Activated CD8-positive, alpha-beta memory T cell treated with anti-CD3 and anti-CD28 coated beads, Interleukin-2, amount 10 ng/mL, durations not matched to agents 7 days and 5 days (primary cell): ENCODE measurements at places on chromosomes 6 and 20.

GRCh38 chr6:147510929-147511590 lies 2.6 kb downstream of the SAMD5 start:
- DNase-seq: no peak

GRCh38 chr6:129908858-129909257 lies 47.7 kb upstream of the TMEM244 start:
- DNase-seq: no peak

DNA sequence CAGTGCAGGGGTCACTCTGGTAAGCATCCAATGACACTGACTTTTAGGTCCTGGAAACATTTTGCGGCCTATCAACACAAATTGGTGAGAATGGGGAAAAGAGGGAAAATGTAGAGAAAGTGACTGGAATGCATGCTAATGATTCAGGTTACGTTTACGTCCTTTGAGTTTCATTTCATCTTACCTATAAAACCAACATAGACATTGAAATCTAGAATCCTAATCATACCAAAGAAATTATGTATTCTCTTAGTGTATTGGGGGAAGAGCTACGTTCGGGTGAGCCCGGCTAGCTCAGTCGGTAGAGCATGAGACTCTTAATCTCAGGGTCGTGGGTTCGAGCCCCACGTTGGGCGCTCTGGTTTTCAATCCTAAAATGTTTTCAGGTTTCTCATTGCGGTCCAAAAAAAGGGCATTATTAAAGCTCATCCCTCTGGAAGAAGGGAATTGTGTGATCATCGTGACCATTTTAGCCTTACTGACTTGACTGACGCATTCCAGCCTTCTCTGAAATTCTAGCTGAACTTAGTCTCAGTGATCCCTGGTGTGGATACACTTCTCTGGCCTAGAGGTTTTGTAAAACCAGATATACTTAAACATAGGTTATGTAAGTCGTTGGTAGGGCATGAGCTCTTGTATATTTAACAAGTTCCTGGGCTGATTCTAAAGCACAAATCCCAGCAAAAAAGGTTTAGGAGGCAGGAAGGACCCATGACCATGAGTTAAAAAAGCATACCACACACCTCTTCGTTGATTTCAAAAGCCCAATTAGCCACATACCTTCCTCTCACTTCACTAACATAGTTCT lies 18.3 kb downstream of the HMGN4 start:
- peak; percentile 63 for DNase-seq

DNA sequence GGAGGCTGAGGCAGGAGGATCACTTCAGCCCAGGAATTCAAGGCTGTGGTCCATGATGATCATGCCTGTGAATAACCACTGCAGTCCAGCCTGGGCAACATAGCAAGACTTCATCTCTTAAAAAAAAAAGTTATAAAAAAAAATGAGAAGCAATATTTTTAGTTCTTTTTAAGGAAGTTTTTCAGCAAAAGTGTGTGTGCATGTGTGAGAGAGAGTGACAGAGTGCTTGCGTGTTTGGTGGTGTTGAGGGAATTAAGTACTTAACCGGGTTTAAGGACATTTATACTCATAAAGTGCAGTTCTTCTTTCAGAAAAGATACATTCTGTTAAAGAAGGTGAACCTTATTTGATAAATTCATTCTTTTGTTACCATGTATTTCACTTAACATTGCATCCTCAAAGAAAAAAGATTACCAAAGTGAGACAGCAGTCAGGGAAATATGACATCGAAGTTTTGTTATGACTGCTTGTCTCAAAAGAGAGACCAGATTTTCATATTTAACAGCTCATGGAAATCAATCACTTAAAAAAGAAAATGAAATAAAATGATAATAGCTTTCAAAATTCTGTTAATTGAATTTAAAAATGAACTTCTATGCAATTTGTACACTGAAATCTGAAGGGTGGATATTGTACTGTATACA lies 254.7 kb downstream of the ARHGAP18 start:
- no peak for DNase-seq

DNA sequence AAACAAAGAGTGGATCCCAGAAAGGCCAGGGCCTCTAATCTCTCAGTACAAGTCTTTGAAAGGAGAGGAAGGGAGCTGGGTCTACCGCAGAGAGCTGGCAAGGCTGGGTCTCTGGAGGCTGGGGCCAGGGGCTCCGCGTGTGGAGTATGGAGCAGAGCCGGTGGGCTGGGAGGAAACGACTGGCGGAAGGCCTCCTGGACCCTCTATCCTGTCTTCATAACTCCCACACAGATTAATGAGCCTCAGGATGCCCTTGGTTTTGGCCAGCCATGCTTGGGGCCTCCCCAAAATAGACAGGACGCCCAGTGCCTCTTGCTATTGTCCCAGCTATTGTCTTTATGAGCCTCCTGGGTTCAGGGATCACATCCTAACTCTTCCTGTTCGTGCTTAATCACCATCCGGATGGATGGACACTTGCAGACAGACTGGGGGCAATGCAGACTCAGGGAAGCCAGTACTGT lies 306.4 kb downstream of the DHX35 start:
- DNase-seq: no peak

DNA sequence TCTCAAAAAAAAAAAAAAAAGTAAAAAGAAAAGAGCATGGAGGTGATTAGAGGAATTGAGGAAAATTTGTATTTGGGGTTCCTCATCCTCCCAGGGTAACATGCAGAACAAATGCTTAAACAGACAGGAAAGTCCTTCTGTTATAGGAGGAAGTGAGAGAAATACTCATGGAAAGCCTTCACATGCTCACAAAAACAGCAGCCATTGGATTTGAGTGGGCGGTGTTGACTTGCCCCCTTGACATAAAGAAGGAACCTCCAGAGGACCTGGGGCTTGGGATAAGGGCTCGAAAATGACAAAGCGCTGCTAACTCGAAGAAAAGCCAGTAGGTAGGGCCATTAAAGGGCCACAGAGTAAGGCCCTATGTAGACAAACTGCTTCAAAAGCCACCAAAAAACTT lies 17.5 kb upstream of the SAMHD1 start:
- DNase-seq: no peak

DNA sequence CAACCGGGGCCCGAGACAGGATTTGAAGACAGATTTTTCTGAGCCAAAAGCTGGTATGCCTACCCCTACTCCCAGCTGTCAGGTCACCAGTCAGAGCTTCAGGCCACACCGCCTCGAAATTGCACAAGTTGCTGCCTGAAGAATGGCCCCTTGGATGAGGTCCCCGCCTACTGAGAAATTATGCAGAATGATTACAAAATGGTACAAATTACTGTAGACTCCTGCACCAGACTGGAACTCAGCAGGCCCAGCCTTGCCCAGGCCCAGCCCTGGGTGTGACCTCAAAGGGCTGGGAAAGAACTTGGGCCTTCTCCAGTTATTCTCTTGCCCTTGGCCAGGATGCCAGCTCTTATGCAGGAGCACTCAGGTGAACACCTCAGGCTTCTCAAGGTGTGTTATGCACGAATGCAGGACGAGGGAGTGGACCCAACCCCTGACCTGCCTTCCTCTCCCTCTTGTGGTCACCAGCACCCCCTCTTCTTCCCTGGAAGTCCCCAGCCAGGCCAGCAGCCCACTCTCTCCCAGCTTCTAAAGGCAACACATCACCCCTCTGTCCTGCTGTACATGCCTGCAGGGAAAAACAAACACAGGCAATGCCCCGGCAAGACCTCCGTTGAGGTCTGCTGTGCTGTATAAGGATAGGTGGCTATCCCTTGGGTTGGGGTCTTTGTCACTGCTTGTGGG lies 88.7 kb upstream of the NAA20 start:
- DNase-seq: no peak

DNA sequence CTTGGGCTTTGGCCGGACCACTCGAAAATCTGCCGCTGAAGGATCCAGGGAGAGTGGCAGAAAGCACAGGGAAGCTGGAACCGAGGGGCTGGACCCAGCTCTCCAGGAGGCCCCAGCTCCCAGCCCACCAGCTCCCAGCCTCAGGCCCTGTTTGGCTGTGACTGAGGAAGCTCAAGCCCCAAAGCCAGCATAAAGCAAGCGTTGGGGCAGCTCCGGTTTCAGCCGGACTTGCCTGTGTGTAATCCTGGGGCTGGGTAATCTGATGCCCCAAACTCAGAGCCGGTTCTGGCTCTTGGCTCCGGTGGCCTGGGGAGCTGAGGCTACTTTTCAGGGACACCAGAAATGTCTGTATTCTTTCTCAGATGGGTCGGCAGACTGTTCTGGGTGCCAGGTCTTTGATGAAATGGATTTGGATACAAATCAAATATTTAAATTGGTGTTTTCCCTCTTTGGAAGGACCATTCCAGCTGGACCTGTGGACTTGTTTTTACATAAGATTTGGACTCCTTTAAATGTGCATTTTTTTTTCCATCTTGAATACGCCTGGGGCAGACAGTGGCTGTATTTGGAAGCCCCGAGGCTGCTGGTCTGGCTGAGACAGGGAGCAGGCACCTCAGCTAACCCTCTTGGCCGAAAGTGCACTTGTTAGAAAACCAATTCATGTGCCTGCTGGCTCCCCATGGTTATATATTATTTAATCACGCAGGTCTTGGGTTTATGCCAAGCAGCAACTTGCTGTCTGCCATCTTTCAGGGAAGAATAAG lies 29.7 kb downstream of the RPP40 start:
- no peak for DNase-seq

GRCh38 chr6:15523679-15524630 lies 138.9 kb downstream of the DTNBP1 start:
- no peak for DNase-seq

- DNase-seq: no peak
Observed at GRCh38 chr6:161011492-161012480, 20.2 kb downstream of the MAP3K4 start.

GRCh38 chr20:8796088-8796660 lies 272.7 kb upstream of the PLCB4 start:
- no peak for DNase-seq

GRCh38 chr6:80523531-80523997 lies 417.1 kb downstream of the BCKDHB start:
- DNase-seq: no peak

DNA sequence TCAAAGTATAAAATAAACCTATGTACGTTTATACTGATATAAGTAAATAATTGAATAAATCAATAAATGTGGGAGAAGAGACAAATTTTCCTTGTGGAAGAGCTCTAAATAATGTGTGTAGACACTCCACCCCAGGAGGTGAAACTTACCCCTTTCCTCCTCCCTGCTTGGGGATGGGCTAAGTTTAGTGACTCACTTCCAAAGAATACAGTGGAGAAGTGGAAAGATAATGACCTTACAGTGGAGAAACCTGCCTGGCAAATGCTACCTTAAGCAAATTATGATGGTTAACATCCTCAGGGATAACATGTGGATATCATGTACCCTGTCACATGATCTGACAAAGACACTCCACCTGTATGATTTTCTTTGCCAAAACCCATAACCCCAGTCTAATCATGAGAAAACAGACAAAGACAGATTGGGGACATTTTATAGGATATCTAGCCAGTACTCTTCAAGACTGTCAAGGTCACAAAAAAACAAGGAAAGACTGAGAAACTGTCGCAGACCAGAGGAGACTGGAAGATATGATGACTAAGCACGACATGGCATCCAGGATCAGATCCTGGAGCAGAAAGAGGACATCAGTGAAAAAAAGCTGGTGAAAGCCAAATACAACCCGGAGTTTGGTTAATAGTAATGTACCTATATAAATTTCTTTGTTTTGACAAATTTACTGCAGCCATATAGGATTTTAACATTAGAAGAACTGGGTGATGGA lies 195.5 kb upstream of the PRDM1 start:
- no peak for DNase-seq

DNA sequence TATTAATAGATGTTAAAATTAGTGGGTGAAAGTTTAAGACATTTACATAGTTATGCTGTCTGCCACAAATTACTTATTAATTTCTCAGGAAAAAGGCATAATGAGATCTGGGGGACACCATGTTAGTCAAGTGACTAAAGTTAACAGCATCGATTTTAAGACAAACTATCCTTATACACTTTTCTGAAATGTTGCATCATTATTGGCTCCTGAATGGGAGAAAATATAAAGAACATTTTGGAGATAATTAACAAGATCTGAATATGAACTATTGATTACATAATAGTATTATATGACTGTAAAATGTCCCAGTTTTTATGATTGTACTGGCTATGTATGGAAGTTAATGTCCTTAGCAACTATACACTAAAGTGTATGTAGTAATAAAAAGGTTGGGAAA lies 7.9 kb downstream of the OR2B3 start:
- DNase-seq: no peak

DNA sequence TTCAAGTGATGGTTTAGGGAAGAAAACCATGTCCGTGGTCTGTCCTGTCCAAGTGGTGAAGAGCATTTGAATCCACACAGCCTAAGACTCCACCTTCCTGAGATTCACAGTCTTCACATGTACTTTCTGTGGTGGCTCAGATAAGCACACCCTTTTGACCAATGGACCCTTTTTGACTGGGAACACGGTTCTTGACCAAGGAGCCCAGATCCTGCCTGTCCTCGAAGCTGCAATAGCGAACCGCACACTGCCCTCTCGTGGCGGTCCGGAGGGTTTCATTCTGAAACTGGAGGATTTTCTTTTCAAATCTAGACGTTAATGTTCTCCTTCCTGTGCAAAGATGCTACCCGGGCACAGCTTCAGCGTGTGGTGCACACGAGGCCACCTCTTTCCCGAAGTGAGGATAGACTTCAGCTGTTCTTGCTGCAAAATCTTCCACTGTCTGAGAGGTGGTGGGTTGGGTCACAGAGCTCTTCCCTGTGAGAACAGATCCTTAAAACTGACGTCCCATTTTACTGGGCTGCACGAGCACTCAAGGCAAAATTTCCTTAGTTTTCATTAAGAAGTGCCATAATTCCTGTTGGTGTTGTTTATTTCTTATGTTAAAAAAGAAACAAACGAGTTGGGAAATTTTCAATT lies 90.5 kb downstream of the SYNJ2 start:
- peak; percentile 82 for DNase-seq

- DNase-seq: no peak
Observed at GRCh38 chr6:31057426-31058003, 47.2 kb downstream of the MUC22 start.

GRCh38 chr6:33696548-33697518 lies 14.7 kb downstream of the UQCC2 start:
- DNase-seq: peak; percentile 67

GRCh38 chr6:139653111-139653510 lies 278.7 kb upstream of the CITED2 start:
- no peak for DNase-seq

- no peak for DNase-seq
Observed at GRCh38 chr20:37200376-37200775, 21.0 kb upstream of the MROH8 start.

GRCh38 chr6:103193413-103193812 lies 1666.3 kb downstream of the HACE1 start:
- no peak for DNase-seq

- peak; percentile 66 for DNase-seq
Observed at GRCh38 chr6:35417979-35418661, 34.0 kb upstream of the FANCE start.

DNA sequence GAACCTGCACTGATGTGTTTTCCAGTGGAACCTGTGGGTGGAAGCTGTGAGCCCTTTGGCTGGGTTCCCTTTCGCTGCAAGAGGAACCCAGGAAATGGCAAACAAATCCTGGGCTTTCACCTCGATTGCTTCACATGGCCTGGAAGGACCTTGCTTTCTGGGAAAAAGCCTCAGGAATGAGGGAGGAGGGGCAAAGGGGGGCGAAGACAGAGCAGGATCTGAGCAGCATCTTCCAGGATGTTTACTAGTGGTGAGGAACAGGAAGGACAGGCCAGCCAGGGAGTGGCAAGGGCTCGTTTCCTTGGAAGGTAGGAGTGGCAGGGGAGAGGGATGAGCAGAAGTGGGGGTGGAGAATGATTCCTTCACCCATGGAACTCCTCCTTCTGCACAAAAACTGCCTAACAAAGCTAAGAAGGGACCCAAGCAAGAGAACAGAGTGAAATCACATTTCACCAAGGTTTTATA lies 5.9 kb downstream of the SLC2A10 start:
- no peak for DNase-seq
